AG09319 (cell line): ENCODE measurements at places on chromosomes 11 and 22.

GRCh38 chr11:106644824-106645223 is 373.5 kb downstream of the GUCY1A2 start:
- DNase-seq, result no peak

DNA sequence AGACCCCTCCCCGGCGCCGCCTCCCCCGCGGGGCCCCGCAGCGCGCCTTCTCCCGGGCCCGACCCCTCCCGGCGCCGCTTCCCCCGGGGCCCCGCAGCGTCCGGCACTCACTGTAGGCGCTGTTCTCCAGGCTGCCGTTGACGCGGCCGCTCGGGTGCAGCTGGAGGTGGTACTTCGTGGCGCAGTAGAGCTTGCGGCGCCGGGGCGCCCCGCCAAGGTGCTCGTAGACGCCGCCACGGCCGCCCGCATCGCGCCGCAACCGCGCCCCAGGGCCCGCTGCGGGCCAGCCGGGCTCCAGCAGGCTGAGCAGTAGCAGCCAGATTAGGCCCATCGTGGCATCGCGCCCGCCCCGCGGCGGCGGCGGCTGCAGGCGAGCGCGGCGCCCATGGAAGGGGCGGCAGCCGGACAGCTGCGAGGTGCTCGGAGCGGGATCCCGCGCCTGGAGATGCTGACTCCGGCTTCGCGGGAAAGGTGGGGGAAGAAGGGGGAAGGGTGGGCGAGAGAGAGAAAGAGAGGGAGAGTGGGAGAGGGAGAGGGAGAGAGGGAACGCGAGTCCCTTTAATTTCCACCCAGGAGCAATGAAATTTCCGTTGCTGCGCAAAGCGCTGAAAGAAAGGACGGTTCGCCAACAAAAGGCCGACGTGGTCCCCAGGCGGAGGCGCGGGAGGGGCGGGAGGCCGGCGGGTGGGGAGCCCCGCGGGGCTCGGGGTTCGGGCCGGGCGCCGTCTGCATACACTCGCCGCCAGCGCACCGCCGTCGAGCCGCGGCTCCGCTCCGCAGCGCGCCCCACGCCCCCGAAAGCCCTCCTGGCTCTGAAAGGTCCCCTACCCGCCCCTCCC is at the start of gene FGF3:
TSS of gene FGF3 (minus strand) at position 814 of the 839 bp plus-strand sequence. CDS start at position 331, 483 bp downstream.
- DNase-seq, result no peak

DNA sequence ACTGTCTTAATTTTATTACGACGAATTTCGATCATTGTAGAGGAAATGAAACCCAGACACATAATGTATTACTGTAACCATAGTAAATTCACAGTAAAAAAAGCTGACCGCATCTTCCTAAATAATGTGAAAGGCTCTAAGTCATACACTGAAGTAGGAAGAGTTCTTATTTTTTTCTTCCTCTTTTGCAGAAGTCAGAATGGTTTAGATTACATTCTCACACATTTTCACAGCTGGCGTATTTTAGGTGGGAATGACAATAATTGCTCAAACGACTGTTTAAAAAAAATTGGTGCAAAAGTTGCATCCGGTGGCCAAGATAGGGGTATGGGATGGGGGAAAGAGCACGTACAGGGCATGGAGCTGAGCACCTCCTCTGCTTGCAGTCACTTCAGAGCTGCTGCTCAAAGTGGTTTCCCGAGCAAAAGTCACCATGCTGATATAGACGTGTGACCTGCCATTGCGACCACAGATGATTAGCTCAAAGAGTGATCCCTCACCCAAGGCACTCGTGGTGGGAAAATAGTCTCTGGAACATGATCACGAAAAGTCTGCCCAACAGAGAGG is 35.3 kb downstream of the MMP13 start:
- no peak for DNase-seq

DNA sequence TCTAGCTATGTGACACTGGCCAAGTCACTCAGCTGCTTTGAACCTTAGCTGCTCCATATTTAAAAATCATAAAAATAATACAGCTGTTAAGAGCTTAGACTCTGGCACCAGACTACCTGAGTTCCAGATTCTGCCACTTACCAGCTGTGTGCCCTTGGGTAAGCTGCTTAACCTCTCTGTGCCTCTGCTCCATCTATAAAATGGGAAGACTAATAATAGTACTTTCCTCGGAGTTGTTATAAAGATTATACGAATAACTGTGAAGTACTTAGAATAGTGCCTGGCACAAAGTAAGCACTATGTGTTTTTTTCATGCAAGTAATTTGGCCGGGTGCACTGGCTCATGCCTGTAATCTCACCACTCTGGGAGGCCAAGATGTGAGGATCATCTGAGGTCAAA is 1.4 kb downstream of the HDHD5 start:
- no peak for DNase-seq

DNA sequence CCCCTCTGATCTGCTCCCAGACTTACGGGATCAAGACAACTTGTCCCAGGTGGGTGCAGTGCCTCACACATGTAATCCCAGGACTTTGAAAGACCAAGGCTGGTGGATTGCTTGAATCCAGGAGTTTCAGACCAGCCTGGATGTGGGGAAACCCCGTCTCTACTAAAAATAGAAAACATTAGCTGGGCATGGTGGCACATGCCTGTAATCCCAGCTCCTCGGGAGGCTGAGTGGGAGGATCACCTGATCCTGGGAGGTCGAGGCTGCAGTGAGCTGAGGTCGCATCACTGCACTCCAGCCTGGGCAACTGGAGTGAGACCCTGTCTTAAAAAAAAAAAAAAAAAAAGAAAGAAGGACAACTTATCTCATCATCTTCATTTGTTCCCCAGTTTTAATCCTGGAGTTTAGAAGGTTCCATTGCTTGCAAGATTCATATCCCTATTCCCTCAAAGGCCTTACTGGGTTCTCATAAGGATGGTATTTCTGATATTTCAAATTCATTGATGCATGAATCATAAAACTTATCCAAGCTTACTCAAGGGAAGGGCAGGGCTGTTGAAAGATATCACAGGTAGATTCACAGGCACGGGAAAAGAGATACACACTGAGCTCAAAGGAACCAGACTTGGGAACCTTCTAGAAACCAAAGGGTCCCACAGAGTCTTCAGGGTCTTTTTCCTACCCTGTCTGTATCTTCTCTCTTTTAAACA is 14.6 kb downstream of the ENDOD1 start:
- no peak for DNase-seq

GRCh38 chr22:36191106-36191836 is 10.3 kb downstream of the APOL4 start:
- DNase-seq, result peak; percentile 25

- no peak for DNase-seq
Measured at GRCh38 chr22:23293720-23294119, 113.4 kb downstream of the BCR start.

DNA sequence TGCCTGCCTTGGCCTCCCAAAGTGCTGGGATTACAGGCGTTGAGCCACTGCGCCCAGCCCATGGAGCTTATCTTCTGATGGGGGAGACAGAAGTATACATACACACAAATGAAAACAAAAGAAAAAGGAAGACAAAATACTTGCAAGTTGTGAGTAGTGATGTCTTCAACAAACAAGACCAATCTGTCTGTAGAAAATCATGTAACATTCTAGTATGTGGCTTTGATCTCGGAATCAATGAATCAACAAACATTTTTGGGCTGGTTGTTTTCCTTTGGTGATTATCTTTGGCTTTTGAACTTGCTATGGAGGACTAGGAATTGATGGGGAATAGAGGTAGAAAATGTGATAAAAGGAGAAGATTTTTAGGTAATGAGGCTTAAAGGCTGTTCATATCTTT is 3.4 kb upstream of the CTNND1 start:
- DNase-seq, result no peak

DNA sequence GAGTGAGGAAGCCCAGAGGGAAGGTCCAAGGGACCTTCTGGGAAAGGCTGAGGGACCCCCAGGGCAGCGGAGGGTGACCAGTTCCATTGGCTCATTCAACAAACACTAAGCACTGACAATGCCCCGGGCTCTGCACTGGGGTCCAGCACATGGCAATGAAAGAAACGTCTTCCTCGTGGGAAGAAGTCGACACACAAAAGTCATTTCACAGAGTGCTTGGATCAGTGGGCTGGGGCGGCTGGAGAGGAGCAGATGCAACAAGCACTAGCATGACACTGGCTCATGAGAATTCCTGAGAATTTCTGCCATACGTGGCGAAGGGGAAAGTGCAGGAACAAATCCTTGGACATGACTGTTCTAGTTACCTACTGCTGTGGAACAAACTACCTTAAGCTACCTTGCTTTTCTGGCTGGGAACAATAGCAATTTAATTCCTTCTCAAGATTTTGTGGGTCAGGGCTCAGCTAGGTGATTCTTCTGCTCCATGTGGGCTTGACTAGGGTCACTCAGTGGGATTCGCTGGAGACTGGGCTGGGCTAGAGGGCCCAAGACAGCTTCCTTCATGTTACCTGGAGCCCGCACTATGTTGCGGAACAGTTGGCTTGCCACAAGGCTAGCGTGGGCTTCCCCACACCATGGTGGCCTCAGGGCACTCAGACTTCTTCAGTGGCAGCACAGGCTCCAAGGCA is 6.9 kb upstream of the STIP1 start:
- DNase-seq, result no peak

DNA sequence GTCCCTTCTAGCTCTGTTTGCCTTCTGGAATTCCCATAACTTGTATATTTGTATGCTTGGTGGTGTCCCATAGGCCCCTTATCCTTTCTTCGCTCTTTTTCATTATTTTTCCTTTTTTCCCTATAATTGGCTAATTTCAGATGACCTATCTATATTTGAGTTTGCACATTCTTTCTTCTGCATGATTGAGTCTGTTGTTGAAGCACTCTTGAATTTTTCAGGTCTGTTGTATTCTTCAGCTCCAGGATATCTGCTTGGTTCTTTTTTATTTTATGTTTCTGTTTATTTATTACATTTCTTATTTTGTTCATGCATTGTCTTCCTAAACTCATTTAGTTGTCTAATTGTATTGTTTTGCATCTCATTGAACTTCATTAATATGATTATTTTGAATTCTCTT is 28.0 kb downstream of the NCAM1 start:
- no peak for DNase-seq

GRCh38 chr11:126153972-126154371 is 57.5 kb downstream of the RPUSD4 start:
- DNase-seq, result peak; percentile 60

DNA sequence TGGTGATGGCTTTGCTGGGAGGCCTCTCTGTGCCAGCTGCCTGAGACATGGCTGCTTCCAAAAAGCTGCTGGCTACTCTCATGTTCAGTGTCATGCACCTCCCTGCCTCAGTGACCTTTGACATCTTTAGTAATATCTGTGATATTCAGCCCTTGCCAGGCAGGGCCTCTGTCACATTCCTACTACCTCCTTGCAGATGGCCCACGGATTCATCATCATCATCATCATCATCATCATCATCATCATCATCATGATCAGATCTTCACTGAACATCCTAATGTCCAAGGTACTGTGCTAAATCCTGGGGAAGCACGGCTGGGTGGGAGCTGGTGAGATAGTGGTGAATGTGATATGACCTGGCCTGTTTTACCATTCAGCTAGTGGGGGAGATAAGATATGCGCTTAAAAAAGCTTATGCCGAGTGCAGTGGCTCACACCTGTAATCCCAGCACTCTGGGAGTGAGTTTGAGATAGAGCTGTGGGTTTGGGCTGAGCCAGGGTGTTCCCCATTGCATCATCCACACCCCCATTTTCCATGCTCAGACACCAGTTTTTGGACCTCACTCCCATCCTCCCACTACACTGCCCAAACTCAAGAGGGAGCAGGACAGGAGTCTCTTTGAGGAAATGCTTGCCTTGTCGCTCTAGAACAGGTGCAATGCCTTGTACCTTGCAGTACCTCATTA is 17.1 kb upstream of the TMPRSS13 start:
- DNase-seq, result no peak

DNA sequence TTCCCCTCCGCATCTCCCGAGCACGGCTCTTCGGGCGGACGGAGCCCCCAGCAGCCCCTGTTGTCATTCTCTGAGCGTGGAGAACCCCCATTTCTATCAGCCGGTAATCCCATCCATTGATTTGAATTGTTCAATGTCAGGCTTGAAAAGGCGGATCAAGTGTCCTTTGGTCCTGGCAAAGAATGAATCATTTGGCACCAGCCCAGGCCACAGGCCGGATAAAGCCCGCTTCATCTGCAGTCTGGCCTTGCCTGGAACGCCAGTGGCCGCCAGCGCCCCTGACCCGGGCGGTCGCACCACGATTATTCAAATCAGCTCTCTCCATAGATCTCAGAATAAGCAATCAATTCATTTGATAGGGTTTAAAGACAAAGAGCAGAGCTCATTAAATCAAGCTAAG is 188.9 kb downstream of the BRD1 start:
- no peak for DNase-seq

DNA sequence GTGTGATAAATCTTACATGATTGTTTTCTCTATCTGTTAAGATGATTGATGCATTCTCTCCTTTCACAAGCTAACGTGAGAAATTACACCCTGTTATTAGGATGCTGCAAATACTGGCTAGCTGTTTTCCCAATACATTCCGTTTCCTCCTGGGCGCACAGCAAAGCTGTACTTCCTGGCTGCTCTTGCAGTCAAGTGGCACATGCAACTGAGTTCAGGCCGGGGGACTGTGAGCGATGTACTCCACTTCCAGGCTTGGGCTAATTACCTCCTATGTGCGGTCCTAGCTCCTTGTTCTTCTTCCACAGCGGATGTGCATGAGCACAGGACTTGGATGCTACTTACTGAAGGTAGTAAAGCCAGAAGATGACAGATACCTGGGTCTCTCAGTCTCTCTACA is 234.9 kb upstream of the SESN3 start:
- DNase-seq, result no peak

- peak; percentile 3 for DNase-seq
Measured at GRCh38 chr11:119832202-119832935, 103.4 kb upstream of the NECTIN1 start.

- DNase-seq, result peak; percentile 59
Measured at GRCh38 chr22:20981787-20982562, at the start of gene LZTR1. TSS of gene LZTR1 (plus strand) at chr22:20982297. CDS start at chr22:20982372, 75 bp downstream.

DNA sequence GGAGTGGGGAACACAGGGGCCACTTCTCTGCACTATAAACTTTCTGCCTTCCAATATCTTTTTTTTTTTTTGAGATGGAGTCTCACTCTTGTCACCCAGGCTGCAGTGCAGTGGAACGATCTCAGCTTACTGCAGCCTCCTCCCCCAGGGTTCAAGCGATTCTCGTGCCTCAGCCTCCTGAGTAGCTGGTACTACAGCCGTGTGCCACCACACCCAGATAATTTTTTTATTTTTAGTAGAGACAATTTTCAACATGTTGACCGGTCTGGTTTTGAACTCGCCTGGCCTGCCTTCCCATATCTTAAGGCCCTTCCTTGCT is 1.7 kb downstream of the SLC3A2 start:
- DNase-seq, result no peak

DNA sequence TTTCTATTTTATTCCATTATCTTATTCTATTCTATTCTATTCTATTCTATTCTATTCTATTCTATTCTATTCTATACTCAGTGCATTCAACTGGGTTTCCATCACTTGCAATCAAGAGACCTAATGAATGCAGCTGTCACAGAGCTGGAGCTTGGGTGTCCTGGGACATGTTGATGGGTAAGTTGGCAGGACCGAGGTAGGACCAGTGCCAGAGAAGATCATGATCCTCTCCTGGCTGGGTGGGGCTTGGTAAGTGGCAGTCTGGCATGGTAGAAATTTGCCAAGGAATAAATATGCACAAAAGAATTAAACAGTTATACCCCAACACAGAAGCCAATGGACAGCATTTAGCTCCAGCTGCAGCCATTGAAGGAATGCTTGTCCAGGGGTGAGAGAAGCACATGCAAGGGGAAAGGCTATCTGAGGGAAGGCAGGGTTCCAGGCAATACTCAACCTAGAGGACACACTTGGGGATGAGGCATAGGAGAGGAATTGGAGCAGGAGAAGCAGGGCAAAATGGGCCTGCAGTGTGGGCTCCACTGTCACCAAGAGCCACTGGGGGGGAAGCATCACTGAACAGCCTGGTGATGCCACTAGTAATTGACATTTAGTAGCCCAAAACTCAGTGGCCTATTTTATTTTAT is 97.0 kb upstream of the CD82 start:
- DNase-seq, result no peak
